ENCODE measurements at places on chromosomes 7 and 10.

DNA sequence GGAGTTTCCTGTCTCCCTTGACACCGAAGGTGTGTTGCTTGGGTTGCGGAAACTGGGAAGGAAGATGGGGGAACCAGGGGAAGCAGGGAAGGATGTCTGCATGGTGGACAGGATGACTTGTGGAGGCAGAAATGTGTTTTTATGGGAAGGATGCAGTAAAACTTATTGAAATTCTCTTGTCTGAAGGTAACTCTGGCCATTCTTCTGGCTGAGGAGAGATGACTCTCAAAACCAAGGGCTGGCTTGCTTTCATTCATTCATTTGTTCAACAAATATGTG is 1.5 kb downstream of the UBTD1 start:
- DNase-seq = no peak

DNA sequence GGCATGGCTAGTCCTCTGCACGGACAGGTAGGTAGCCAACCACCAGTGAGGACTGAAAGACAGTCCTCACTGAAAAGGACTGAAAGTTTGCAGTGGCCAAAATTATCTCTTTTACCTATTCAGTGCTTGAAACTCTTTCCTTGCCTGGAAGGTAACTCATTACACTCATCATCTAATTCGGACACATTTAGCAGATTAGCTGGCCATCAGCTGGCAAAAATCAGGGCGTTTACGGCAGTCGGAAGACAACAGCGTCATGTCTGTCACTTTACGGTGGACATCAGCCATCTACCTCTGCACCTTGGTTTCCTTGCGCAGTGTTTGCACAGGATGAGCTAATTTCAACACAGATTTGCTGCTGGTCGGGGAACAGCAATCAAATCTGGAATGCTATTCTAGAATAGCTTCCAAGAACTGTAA is 740 bp downstream of the ANXA7 start:
- DNase-seq = no peak

- DNase-seq = no peak
Observed at GRCh38 chr7:74023092-74023536, 4.9 kb upstream of the ELN start.

- DNase-seq = no peak
Observed at GRCh38 chr10:55734112-55734511, 626.9 kb downstream of the ZWINT start.

- DNase-seq = no peak
Observed at GRCh38 chr7:121494516-121494915, 98.4 kb upstream of the FAM3C start.

DNA sequence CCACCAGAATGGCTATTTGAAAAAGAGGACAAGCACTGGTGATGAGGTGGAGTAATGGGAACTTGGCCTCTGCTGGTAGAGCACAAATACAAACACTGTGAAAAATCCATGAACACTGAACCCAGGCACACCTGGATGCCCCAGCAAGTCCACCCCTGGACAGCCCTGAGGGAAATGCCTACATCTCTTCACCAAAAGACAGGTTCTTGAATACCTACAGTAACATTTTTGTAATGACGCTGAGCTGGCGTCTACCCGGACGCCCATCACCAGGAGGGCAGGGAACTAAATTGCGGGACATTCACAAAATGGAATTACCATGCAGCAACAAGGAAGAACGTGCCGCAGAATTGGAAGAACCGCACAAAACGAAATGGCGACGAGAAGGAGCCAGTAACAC is 70.5 kb downstream of the GNA12 start:
- DNase-seq = no peak

- DNase-seq = no peak
Observed at GRCh38 chr7:158443014-158443687, 144.5 kb downstream of the PTPRN2 start.

GRCh38 chr10:121106611-121107010 is 255.4 kb downstream of the WDR11 start:
- DNase-seq = no peak

GRCh38 chr7:149214020-149214720 is 18.8 kb downstream of the ZNF282 start:
- no peak for DNase-seq

GRCh38 chr7:1452205-1452604 is 7.1 kb downstream of the MICALL2 start:
- DNase-seq = no peak

DNA sequence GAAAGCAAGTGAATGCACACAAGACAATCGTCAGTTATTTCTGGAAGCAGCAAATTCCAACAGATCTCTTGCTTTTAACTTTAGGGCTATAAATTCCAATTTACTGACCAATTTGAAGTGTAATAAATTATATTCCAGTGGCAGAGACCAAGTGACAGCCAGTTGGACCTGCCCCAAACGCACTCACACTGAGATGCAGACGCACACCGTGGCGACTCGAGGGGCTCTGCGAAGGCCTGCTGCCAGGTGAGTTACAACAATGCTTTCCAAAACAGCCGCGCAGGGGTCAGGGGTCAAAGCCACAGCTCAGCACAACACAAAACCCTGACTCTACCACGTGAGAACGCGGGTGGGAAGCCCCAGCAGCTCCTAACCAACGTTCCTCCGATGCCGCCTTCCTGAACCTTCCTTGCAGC is 97.4 kb downstream of the ZRANB1 start:
- no peak for DNase-seq

DNA sequence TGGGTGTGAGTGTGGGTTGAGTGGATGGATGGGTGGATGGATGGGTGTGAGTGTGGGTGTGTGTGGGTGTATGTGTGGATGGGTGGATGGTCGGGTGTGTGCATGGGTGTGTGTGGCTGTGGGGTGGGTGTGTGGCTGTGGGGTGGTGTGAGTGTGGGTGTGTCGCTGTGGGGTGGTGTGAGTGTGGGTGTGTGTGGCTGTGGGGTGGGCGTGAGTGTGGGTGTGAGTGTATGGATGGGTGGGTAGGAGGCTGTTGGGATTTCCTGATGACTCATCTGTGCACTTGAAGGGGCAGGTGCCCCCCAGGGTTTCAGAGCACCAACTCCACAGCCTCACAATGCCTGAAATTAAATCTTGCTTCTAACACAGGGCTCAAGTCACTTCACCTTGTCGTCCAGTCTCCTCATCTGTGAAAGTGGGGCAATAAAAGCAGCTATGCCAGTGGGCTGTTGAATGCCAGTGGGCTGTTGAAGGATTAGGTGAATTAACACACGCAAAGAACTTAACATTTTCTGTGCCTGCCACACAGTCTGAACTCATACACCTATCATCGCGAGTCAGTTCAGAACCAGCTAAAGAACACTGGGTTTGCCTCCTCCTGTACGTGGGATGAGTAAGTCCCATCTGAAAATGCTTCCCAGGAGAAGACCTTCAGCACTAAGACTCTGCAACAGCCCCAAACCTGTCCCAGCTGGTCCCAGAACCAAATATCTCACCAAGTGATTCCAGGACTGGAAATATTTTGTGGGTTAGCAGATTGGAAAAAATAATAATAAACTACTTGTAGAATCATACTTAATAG is 32.0 kb downstream of the SFMBT2 start:
- DNase-seq = no peak

DNA sequence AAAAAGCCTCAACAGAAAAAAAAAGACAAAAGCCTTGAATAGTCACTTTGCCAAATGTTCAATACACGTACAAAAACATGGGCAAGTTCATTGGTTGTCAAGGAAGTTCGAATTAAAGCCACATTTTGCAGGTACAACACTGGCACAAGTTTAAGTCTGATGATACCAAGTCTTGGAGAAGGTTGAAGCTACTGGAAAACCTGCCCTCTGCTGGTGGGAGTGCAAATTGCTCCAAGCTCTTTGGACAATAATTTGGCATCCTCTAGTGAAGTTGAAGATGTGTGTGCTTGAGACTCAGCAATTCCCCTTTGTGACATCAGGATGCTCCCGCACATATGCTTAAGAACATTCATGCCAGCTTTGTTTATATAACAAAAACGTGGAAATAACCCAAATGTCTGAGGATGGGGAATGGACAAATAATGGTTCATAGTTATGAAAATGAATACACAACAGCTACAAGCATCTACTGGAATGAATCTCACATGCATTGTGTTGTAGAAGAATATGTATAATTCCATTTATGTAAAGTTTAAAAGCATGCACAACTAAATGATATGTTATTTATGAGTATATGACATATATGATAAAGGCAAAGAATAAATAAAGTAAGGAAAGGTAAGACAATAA is 120.0 kb upstream of the PLPP4 start:
- DNase-seq = no peak

DNA sequence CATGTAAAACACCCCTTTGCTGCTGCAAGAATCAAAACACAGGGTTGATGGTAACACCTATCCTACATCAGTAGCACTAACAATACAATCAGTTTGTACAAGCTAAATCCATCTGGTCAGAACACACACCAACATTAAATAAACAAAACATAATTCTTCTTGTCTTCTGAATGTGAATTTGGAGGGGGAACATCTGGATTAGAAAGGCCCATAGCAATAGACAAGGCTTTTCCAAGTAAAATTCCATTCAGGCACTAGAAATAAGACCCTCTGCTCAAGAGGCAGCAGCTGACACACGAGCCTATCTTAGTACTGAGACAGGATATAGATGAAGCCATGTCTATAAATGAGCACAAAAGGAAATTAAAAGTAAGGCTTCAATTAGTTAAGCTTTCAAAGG is 839.9 kb upstream of the LRRTM3 start:
- DNase-seq = no peak

GRCh38 chr10:63421591-63421990 is 44.2 kb downstream of the JMJD1C start:
- no peak for DNase-seq

DNA sequence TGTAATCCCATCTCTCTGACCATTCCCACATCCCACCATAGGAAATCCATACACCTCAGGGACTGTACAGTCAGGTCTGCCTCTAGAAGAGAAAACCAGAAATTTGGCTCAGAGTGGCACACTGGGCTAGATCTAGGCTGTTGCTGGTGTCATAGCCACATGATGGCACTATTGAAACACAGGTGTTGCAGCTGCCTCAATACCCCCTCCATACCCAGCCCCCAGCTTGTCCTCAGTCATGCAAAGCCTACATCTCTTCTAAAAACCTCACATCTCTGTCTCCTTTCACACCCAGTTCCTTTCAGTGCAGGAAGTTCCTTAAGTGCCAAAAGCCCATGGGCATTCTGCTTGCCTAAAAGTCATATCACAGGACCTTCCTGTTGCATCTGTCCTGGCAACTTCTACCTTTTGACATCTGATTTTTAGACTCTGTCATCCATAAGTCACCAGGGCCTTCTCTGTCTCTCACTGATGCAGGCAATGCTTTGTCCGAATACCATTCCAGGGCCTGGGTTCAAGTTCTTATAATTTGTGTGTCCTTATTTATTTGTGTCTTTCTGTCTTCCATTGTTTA is 27.0 kb upstream of the HIBADH start:
- DNase-seq = no peak

GRCh38 chr10:84546609-84547008 is 218.2 kb downstream of the CCSER2 start:
- no peak for DNase-seq

DNA sequence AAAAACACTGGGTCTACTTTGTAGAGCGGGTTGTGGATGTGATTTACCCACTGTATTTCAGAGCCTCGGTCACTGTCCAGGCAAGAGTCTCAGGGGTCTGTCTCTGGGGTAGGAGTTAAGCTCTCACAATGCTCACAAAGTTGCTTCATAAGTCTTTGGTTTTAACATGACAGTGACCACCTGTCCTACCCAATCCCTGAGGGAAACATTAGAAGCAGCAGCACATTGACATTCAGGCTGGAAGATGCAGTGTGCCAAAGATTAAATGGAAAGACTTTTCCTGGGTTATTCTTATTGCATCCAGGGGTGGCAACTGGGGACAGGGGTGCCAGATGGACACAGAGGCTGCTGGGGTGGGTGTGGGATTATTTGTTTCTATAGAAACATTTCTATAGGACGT is 330.0 kb downstream of the RNLS start:
- DNase-seq = no peak

DNA sequence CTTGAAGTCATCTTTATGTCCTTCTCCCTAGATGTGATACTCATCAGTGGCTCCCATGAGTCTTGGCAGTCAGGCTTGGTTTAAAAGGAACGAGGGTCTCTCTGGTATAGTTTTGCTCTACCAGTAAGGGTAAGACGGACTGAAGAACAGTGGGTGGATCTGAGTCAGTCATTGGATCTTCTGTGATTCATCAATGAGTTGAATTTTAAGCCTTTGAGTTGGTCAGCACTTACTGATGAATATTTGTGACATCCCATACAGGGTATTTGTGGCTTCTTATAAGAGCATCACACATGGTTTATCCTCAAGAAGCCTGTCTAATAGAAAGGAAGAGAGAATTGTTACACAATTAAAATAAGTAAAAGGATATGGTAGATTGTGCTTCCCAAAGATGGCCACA is 87.3 kb upstream of the NAMPT start:
- DNase-seq = no peak

GRCh38 chr10:47368431-47369180 is 15.5 kb downstream of the ZNF488 start:
- no peak for DNase-seq

DNA sequence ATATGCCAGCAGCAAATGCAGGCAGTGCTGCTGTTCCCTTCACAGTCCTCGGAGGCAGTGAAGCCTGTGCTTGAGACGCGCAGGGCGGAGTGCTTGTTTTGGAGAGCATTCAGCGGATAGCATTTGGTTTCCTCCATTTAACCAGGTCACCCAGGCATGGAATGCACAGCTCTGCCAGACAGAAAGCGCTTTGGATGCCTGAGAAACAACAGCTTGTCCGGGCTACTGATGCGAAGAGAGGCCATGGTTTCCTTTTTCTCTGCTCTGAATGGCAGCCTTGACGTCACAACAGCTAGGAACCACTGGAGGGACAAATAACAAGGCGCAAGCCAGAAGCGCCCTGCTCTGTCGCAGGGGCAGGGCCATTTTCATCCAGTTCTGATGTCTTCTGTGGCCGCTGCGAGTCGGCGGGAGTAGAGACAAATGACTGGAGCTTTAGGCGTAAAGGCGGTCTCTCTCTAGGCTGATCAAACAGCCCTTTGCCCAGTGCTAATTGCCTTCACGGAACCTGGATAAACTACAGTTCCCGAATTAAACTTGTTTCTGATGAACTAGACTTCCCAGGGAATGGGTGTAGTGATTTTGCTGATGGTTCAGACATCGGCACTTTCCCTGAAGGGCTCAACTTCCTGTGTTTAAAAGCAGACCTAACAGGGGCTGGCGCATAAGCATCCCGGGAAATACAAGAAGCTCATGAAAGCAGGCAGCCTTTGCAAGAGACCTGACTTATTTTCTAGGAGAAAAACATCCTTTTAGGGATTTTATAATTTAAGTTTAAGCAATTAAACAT is 187.6 kb upstream of the KLF14 start:
- DNase-seq = no peak
